Choroid plexus epithelial cell (primary cell): ENCODE measurements at places on chromosomes 1 and 21.

GRCh38 chr1:1358433-1359271 is at the start of gene MXRA8:
TSS of gene MXRA8 (minus strand) at chr1:1358555. CDS start at chr1:1358504, 51 bp downstream.
- DNase-seq, result peak; percentile 68

GRCh38 chr1:159992161-159992560 is 38.1 kb upstream of the SLAMF9 start:
- DNase-seq, result no peak

- DNase-seq, result peak; percentile 45
Measured at GRCh38 chr1:48617252-48617651, 145.2 kb upstream of the SPATA6 start.

DNA sequence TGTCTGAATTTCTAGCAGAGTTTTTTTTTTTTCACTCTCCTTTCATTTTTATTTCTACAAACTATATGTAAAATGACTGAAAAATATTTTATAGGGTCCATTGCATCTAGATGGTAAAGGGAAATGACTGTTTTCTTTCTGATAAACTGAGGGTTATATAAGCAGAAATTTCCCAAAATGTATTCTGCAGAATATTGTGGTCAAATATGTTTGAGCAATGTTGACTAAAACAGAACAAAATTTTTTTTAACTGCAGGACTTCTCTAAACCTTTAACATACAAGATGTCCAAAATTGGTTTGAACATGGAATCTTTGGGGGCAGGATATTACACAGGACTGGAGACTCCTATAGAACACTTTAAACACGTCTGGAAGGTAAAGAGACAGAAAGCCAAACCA is 190.5 kb downstream of the TOMM20 start:
- DNase-seq, result no peak

- DNase-seq, result no peak
Measured at GRCh38 chr1:164930241-164930640, 371.3 kb downstream of the PBX1 start.

DNA sequence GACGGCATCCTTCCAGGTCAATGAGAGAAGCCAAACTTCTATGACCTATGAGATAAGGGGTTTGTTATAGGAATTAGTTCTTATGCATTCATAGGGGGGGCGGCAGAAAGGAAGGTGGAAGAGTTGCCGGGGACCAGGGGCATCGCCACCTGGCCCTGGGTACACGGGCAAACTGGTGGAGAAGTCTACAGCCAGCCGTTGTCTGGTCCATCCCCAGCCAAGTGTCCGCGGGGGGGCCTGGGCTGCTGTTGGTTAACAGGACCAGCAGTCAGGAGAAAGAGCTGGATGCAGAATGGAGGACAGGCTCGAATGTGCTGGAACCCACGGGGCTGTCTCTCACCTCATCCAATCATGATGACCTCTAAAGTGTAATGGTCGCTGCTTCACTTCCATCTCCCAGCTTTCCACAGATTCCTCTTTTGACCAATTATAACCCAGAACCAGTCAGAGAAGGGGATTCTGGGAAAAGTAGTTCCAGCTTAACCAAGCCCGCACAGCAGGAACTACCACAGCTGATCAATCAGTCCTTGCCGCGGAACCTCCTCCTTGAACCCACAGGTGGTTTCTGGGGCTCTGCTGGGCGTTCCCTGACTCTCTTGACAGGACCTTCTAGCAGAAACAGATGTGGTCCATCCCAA is 17.8 kb downstream of the TMEM51 start:
- no peak for DNase-seq

DNA sequence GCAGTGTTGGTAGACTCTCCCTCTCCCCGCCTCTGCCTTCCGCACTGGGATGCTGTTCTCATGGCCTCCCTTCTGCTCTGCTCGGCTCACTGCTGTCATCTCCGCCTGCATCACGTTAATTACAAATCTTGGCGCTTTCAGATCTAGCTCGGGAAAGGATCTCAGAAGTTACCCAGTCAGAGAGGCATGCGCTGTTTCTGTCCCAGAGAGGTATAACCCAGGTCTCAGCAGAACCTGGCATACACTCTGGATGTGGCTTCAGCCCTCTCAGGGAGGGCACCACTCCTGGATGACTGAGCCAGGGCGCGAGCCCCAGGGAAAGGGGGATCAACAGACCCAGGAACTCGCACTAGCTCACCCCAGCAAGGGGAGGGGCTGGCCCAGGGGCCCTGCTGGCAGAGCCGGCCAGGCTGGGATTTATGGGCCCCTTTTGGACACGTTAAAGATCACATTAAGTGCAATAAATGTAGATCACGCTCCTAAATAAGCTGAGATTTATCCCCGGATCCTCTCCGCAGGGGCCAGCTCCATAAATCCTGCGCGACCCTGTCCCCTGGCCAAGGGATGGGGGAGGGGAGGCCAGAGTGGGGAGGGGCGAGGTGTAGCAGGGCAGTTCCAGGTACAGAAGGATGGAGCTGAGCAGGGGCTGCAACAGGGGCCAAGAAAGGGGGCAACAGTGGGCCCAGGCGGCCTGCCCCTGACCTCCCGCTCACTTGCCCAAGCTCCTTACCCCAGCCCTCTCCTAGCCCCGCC is 101.3 kb upstream of the ZBTB40 start:
- no peak for DNase-seq

- DNase-seq, result no peak
Measured at GRCh38 chr1:226889616-226890330, 19.4 kb downstream of the PSEN2 start.

DNA sequence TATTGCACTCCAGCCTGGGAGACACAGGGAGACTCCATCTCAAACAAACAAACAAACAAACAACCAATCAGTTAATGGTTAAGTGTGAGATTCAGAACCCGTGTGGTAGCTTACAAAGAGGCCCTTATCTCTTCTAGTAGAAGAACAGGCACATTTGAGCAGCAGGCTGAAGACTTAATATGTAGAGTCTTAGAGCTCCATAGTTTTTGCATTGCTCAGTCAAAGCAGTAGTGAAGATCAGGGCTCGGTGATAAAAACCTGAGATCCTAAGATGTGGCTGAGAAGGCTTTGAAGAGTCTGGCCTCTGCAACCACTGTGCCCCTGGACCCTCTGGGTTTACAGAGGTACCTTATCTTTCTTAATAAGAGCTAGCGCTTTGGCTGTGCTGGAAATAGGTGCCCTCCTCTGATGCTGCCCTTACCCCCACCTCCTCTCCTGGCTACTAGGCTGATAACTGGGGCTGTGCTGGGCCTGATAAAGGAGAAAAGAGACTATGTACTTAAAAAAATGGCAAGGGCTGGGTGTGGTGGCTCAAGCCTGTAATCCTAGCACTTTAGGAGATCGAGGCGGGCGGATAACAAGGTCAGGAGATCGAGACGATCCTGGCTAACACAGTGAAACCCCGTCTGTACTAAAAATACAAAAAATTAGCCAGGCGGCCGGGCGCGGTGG is 10.5 kb upstream of the UCK2 start:
- no peak for DNase-seq

GRCh38 chr1:115089420-115090185 is at the start of gene TSPAN2:
TSS of gene TSPAN2 (minus strand) at chr1:115089503. CDS start at chr1:115089432, 71 bp downstream.
- peak; percentile 12 for DNase-seq
